Germinal center (tissue), 1 donor: ENCODE measurements at places on chromosomes 5 and 9.

DNA sequence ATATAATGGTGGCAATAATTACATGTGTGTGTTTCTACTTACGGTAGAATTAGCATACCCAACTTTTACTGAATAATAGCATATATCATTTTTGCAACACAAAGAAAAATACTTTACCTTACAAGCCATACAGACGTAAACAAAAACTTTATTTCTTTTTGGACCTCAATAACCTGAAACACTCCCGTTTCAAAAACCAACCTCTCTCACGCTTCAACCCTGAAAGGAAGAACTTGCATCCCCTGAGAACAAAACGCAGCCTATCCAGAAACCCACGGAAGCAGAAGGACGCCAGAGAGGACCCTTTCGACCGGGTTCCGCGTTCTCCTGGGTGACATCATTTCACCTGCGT lies at the start of gene RNF38:
RNF38 (minus strand) TSS at position 290 of the 352 bp plus-strand sequence; CDS start at position 129, 161 bp downstream.
- no peak for DNase-seq

GRCh38 chr5:14779975-14780374 lies 91.6 kb downstream of the ANKH start:
- DNase-seq, result no peak

GRCh38 chr9:137032858-137033257 lies 970 bp upstream of the FUT7 start:
- no peak for DNase-seq

GRCh38 chr5:2758632-2759031 lies 7.2 kb upstream of the IRX2 start:
- DNase-seq, result no peak

GRCh38 chr5:117488976-117489500 lies 914.4 kb upstream of the SEMA6A start:
- DNase-seq, result no peak

DNA sequence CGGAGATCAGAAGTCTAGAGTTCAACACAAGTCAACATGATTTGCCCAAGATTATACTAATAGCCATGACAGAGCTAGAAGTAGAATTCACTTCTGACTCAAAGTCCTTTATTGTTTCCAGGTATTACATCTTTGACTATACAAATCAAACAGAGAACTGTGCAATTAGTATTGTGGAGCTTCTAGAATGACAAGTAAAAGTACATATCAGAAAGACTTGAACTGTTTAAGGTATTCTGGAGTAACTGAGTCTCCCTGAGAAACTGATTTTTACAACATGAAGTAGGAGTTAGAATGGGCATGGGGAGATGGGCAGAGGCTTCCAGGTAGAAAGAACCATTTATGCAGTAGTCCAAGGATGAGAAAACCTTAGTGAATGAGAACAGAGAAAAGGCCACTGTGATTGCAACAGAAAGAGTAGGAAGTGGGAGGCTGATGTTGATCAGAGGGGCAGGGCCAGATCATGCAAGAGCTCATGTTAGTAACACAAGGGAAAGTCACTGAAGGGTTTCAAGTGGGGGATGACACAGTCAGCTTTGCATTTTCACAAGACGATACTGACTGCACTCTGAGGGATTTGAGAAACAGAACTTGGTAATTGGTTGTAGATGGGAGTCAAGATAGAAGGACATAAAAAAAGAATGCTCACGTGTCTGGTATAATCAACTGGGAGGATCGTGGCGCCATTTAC lies 280.7 kb downstream of the RFX3 start:
- no peak for DNase-seq

- DNase-seq, result no peak
Measured at GRCh38 chr5:54990841-54991258, 5.5 kb upstream of the ESM1 start.

GRCh38 chr9:127734747-127735529 lies at the start of gene TOR2A:
Gene TOR2A (minus strand): TSS chr9:127735294. CDS start chr9:127735270, 24 bp downstream.
- peak; percentile 98 for DNase-seq

DNA sequence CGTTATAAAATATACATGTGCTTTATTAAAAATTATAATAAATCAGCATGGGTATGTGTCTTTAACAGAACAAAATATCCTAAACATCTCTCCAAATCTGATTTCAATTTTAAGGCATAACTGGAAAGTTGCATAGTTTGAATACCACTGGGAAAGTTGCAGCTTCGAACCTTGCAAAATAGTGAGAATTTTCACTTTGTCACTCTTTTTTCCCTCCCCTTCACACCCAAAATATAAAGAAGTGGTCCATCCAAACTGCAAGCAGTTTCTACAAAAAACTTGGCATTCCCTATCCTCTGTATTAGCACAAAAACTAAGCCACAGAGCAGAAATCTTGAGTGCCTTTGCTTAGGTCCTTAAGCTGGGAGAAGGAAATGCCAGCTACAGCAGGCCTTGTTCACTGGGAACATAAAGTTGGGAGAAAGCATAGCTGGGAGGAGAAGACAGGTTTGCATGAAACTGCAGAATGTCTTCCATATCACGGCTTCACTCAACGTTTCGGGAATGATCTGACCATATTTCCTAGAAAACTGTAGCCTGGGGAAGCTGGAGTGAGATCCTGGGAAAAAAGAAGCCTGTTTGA lies 400.3 kb downstream of the EBF1 start:
- DNase-seq, result no peak

DNA sequence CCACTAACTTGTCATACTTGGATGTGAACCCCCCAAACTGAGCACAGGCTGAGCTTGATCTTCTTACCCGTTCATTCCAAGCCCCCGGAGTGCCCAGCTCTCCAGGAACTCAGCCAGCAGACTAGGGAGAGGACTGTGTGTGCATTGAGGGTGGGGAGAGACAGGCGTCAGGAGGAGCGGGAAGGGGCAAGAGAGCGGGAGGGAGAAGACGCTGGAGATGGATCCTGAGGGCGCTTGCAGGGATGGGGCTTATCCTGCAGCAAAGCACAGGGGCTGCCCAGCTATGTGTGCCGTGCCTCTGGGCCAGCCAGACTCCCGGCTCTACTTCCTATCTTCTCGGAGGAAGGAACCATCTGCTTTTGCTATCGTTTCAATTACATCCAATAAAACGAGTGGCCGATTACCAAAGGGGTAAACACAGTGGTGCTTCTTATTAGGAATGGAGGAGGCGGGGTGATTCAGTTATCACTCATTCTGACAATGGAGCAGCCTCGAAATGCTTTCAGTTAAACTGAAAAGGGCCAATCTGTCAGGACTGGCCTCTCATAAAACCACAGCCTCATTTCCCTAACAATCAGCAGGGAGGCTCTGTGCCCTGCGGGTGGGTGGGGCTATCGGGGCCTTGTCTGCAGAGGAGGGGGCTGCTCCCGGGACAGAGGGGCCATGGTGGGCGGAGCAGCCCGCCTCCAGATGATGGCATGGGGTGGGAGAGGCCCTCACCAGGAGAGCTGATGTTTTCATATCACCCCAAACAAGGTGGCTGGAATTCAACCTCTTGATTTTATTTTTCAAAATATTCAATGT lies 168.2 kb downstream of the DAB2IP start:
- no peak for DNase-seq

DNA sequence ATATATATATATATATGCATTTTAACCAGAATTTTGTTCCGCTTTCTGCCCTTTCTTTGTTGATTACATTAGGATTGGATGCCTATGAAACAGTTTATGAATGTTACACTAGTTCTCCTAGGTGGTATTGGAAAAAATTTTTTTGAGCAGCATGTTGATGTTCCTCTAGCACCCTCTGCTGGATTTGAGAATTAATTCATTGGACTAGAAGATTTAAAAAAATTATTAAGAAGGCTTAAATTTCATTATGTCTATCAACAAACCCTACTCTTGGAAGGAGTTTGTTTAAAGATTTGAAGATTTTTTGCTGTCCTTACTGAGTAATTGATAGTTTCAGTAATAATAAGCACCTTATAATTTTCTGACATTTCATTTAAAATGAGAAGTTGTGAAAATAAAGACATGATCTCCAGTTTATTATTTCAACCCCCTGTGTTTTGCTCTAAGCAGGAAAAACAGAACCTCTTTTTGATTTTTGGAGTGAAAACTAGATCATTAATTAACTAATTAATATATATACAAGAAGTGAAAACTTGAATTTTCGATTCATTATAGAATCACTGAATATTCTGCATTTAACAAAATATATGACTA lies 89.6 kb downstream of the CCDC171 start:
- DNase-seq, result peak; percentile 24

DNA sequence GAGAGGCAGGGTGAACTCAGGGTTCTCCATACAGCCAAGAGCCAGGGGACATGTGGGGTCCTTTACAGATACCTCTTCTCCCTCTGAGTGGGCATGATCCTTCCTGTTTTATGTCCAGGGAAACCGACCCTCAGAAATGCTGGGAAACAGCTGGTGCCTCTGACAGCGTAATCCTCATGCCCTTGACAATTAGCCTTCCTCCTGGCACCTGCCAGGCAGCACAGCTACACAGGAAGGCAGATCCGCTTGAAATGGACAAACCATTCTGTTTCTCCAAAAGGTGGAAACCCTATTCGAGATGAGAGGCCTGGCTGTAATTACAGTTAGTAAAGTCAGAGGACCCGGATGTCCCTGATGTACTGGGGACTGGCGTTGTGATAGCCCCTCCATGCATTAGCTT lies 7.2 kb downstream of the ERGIC1 start:
- DNase-seq, result no peak

DNA sequence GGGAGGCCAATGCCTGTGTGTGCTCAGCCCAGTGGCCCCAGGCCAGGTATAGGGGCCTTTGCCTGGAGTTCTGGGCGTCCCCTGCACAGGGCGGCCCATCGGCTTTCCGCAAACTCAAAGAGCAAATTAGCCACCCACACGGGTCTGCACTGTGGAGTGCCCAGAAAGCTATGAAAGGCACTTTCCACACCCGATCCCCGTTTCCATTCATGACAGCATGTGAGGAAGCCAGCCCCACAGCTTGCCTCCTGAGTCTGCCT lies 5.2 kb downstream of the DBH start:
- DNase-seq, result no peak

GRCh38 chr5:59126016-59126707 lies 543.3 kb downstream of the RAB3C start:
- DNase-seq, result no peak

DNA sequence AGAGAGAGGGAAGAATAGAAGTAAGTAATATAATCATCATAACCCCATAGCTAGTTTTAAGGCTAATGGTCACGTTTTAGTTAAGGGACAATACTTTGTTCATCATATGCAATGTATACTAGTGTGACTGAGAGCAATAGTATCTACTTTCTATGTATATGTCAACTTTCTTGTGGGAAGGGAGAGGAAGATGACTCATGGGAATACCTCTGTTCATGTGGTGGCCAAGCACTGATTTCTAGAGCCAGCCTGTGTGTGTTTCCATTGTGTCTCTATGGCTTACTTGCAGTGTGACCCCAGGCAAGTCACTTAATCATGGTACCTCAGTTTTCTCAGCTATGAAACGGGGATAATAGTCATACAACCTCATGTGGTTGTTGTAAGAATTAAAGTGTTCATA lies 639.6 kb downstream of the CETN3 start:
- DNase-seq, result no peak

DNA sequence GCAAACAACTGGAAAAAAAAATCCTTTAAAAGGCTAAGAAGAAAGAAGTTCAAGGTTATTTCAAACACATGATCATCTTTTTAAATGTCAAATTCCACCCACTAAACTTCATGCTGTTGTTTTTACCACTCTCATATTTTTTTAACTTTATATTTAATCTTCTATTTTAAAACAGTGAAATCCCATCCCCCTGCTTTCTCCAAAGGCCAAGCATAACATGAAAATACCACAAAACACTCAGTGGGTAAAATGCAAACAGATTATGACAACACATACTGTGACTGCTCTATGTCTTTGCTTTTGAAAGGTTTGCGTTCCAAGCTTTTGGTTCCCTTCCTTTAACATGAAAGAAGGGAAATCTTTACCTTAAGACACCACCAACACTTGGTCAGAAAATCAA lies 127.6 kb downstream of the SNCAIP start:
- no peak for DNase-seq

DNA sequence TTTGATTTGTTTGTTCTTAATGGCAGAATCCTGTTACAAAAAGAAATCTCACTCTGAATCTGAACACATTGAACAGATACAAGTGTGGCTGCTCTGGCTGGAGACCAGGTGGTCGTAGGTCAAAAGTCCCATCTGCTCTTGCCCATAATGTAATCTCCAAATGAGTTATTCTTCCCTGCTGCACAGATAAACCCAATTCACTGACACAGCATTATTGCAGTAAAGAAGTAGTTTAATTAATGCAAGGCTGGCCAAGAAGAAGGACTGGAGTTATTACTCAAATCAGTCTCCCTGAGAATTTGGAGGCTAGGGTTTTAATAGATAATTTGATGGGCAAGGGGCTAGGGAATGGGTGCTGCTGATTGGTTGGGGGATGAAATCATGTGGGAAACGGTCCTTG lies 52.6 kb downstream of the PUM3 start:
- DNase-seq, result no peak

GRCh38 chr9:98877311-98877710 lies 66.4 kb upstream of the COL15A1 start:
- no peak for DNase-seq

DNA sequence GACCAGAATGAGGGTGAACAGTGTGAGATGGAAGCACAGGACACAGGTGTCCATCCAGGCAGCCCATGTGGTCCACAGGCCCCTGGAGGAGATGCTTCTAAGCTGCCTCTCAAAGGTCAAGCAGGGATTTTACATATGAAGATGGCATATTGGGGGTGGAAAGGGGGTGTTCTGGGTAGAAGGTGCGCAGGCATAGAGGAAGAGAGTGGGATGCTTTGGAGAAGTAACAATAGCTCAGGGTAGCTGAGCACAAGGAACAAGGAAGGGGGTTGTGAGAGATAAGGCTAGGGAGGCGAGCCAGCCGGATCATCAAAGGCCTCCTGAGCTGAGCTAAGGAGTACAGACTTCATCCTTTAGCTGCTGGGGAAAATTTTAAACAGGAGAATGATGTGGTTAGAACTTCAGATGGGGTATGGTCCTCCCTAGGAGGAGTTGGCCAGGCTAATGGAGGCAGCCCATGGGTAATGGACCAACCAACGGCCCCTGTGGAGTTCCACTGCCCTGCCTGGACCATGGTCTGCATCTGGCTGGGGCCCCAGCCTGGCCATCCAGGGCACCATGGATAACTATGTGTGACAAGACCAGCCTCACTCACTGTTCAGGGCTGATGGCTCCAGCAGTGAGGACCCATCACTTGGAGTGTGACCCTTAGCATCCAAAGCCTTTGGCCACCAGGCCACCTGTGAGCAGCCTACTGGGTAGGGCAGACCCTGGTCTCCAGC lies 86.8 kb upstream of the TBC1D2 start:
- no peak for DNase-seq
